ENCODE measurements at places on chromosomes 1 and 21. TPM values are rescaled to one million over a fixed set of nuclear protein-coding genes. Genes with fewer than 3 reads are reported as not detected.

Gene SLC35E2B
- 25.7 TPM for total RNA-seq

- H3K4me1 ChIP-seq = peaks cover 13% of the 10 kb centered on the region
- no peak overlapping the region for H3K4me3 ChIP-seq
- no peaks in the 10 kb centered on the region for H3K36me3 ChIP-seq
- no peak overlapping the region for H3K27ac ChIP-seq
- DNase-seq = no peak
These were observed 36.6 kb downstream of the DEGS1 start for GRCh38 chr1:224219612-224220059.

Gene C21orf58
- total RNA-seq = 2.5 TPM

- H3K4me1 ChIP-seq = no peaks in the 10 kb centered on the region
- no peak for DNase-seq
- H3K36me3 ChIP-seq = peaks cover 83% of the 10 kb centered on the region
- no peaks in the 10 kb centered on the region for H3K27me3 ChIP-seq
- H3K27ac ChIP-seq = no peak overlapping the region
- no peak overlapping the region for H3K4me3 ChIP-seq
These were observed 19.4 kb downstream of the KCNC4 start for GRCh38 chr1:110229348-110230001.

DNA sequence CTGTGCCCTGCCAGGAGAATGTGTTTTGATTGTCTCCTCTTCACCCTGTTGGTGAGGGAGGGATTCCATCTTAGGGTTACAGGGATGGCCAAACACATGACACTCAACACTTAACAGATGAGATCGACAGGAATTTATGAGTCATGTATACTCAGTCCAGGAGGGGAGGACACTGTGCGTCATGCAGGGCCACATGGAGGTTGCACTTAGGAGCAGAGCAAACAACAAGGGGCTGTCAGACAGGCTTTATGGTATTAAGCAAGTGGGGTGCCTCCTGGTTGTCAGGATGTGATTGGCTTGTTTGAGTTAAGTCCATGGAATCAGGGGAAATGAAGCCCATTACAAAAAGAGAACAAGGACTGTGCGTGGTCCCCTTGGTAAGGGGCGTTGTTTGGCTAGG is 26.9 kb downstream of the EDARADD start:
- no peak for DNase-seq
- H3K36me3 ChIP-seq = no peaks in the 10 kb centered on the region
- H3K27me3 ChIP-seq = no peaks in the 10 kb centered on the region
- H3K27ac ChIP-seq = no peak overlapping the region

Gene CHIA
- total RNA-seq = not detected

- H3K4me3 ChIP-seq = no peak overlapping the region
- H3K27ac ChIP-seq = no peak overlapping the region
- H3K4me1 ChIP-seq = no peaks in the 10 kb centered on the region
- H3K36me3 ChIP-seq = peaks cover 73% of the 10 kb centered on the region
- no peak for DNase-seq
- no peaks in the 10 kb centered on the region for H3K27me3 ChIP-seq
These were observed 33.1 kb downstream of the LTN1 start for GRCh38 chr21:28959367-28960099.

- no peak overlapping the region for H3K27ac ChIP-seq
- no peak for DNase-seq
- H3K4me1 ChIP-seq = no peaks in the 10 kb centered on the region
- no peaks in the 10 kb centered on the region for H3K27me3 ChIP-seq
These were observed 51.3 kb downstream of the RHOU start for GRCh38 chr1:228786361-228787129.

DNA sequence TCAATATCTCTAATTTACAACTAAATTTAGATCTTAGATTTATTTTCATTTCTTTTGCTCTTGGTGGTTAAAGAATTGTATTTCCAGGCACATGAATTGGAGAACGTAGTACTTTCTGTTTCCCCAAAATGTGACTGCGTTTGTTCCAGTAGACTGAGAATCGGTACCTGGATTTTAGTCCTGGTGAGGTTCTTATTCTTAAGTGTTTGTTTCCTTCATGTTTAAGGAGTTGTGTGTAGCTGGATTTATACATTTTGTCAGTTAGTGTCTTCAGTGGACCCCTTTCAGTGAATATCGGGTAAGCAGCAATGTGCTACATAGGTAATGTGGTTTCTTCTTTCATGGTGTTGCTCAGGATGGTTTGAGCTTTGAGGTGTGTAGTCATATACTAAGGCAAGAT is 6.8 kb downstream of the MIER1 start:
- peak overlapping the region; percentile 98 for H3K27ac ChIP-seq
- peak overlapping the region; percentile 90 for H3K4me3 ChIP-seq
- no peaks in the 10 kb centered on the region for H3K36me3 ChIP-seq
- DNase-seq = no peak
- no peaks in the 10 kb centered on the region for H3K27me3 ChIP-seq

DNA sequence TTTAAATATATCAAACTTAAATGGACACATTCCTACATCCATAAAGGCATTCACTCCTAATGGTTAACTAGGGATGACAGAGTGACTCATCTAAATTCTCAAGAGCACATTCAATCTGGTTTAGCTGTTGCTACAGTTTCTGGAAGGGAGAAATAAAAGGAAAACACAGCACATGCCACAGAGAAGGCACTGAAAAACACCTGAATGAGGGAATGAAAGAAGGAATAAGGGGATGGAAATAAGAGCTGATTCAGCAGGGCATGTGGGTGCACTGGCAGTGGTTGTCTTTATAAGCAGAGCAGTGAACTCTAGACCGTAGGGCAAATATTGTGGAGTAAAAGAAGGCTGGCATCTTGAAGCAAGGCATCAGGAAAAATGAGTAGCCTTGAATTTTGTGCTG is 79.3 kb downstream of the LHX4 start:
- no peak for DNase-seq
- no peak overlapping the region for H3K4me3 ChIP-seq
- H3K36me3 ChIP-seq = no peaks in the 10 kb centered on the region
- H3K27ac ChIP-seq = no peak overlapping the region
- H3K4me1 ChIP-seq = no peaks in the 10 kb centered on the region
